Ovary (tissue), 10 donors: ENCODE measurements at places on chromosomes 2 and 18.

DNA sequence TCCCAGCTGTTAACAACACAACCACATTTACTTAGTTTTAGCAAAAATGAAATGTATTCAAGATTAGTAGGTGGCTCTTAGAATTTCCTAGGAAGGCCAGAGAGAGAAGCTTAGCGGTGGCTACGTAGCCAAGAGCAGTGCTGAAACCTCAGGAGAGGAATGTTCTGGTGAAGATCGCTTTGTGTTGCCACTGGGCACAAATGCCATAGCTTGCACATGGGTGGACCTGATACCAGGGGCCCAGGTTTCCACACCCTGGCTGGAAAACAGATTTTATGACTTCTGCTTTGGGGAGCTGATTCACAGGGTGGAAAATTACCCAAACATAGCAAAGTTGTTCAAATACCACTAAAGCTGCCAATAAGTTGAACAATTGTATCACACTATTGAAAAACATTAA, 43.4 kb downstream of the THUMPD2 start:
- DNase-seq: no peak
- H3K4me1 ChIP-seq: peaks cover 5% of the 10 kb centered on the region
- H3K36me3 ChIP-seq: no peaks in the 10 kb centered on the region
- H3K27ac ChIP-seq: no peak overlapping the region

DNA sequence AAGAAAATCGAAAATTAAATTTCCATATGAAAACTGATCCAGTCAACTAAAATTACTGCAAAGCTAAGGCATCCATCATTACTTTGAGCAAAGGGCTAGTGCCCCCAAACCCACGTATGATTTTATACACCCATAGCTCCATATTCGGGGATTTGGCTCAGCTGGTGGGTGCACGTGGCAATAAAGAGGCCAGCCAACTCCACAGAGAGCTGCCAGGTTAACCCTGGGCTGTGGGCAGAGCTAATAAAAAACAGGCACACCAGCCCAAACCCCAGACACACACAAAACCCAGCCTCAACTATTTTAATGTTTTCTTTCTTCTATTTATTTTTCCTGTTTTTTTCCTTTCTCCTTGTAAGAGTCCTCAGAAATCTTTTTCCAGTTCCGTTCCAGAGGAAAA, 151.3 kb upstream of the SOX11 start:
- no peaks in the 10 kb centered on the region for H3K4me1 ChIP-seq
- H3K27ac ChIP-seq: no peak overlapping the region
- no peak for DNase-seq
- H3K4me3 ChIP-seq: no peak overlapping the region
- no peaks in the 10 kb centered on the region for H3K36me3 ChIP-seq

DNA sequence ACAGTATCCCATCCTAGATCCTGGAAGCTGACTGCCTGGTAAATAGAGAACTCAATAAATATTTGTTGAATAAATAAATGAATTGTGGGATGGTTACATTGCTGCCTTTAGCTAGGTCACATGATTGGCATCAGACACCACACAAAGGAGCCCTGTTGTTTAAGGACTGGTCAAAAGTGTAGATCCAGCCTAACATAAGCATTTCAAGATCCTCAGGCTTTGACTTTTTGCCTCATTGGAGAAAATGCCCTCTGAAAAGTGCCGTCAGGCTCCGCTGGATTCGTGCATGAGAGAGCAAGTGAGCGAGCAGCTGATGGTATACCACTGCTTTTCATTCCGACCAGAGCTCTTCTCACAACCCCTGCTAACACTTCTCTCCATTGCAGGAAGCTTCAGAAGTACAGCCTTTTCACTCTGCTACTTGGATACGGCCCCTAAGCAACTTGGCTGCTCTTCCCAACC, 1.3 kb upstream of the ZNF24 start:
- DNase-seq: no peak
- H3K4me3 ChIP-seq: no peak overlapping the region
- H3K4me1 ChIP-seq: peaks cover 7% of the 10 kb centered on the region
- no peaks in the 10 kb centered on the region for H3K27me3 ChIP-seq
- H3K36me3 ChIP-seq: no peaks in the 10 kb centered on the region

GRCh38 chr18:5288517-5288935, 7.0 kb downstream of the ZBTB14 start:
- no peaks in the 10 kb centered on the region for H3K36me3 ChIP-seq
- no peak overlapping the region for H3K4me3 ChIP-seq
- DNase-seq: no peak
- no peaks in the 10 kb centered on the region for H3K4me1 ChIP-seq
- no peaks in the 10 kb centered on the region for H3K27me3 ChIP-seq

DNA sequence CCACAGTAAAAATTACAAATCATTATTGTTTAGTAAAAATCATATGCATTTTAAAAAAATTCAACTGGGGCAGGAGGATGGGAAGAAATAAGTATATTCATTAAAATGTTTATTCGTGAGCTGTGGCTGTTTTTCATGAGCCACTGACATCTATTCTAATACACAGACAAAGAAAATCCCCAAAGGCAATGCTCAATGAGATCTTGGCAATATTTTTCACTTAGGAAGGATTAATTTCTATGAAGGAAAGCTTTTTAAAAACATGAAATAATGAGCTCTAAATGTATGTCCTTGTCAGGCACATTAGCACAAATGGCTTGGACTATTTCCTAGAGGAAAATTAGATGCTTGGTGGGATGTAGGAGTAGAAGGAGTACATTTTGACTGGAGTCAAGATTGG, 262.0 kb upstream of the MMADHC start:
- no peak for DNase-seq
- H3K4me3 ChIP-seq: no peak overlapping the region
- no peak overlapping the region for H3K27ac ChIP-seq
- H3K27me3 ChIP-seq: no peaks in the 10 kb centered on the region
- H3K36me3 ChIP-seq: no peaks in the 10 kb centered on the region
- no peaks in the 10 kb centered on the region for H3K4me1 ChIP-seq

- no peak for DNase-seq
- no peaks in the 10 kb centered on the region for H3K36me3 ChIP-seq
- H3K27ac ChIP-seq: no peak overlapping the region
- H3K27me3 ChIP-seq: no peaks in the 10 kb centered on the region
- H3K4me3 ChIP-seq: no peak overlapping the region
Measured at GRCh38 chr2:201828220-201828619, 21.9 kb downstream of the CDK15 start.

- no peak overlapping the region for H3K4me3 ChIP-seq
- DNase-seq: no peak
- H3K27me3 ChIP-seq: no peaks in the 10 kb centered on the region
Measured at GRCh38 chr2:160242893-160243564, 43.0 kb upstream of the ITGB6 start.

GRCh38 chr2:72089537-72089936, 58.1 kb downstream of the CYP26B1 start:
- H3K36me3 ChIP-seq: no peaks in the 10 kb centered on the region
- no peaks in the 10 kb centered on the region for H3K27me3 ChIP-seq
- no peak overlapping the region for H3K27ac ChIP-seq
- DNase-seq: no peak

GRCh38 chr2:36322108-36322507, 33.5 kb upstream of the CRIM1 start:
- H3K27me3 ChIP-seq: no peaks in the 10 kb centered on the region
- H3K4me1 ChIP-seq: no peaks in the 10 kb centered on the region
- no peaks in the 10 kb centered on the region for H3K36me3 ChIP-seq
- H3K27ac ChIP-seq: no peak overlapping the region
- no peak for DNase-seq
- no peak overlapping the region for H3K4me3 ChIP-seq

DNA sequence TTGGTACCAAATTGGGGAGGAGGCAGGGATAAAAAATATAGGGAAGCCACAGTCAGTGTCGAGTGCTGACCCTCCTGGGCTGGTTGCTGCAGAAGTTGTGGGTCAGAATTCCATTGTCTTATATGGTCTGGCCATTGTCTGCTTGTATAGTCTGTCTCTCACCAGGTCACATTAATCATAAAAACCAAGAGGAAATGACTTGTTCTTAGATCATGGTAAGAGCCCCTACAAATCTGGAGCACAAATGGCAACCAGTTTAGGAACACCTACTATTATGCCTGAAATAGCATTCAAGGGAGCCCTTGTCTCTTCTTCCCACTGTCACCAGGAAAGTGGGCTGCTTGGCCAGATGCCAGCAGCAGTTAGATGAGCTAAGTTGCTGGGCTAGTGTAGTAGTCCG, 119.7 kb upstream of the RMP24 start:
- H3K4me1 ChIP-seq: no peaks in the 10 kb centered on the region
- no peaks in the 10 kb centered on the region for H3K27me3 ChIP-seq
- no peaks in the 10 kb centered on the region for H3K36me3 ChIP-seq
- no peak overlapping the region for H3K4me3 ChIP-seq
- no peak for DNase-seq

DNA sequence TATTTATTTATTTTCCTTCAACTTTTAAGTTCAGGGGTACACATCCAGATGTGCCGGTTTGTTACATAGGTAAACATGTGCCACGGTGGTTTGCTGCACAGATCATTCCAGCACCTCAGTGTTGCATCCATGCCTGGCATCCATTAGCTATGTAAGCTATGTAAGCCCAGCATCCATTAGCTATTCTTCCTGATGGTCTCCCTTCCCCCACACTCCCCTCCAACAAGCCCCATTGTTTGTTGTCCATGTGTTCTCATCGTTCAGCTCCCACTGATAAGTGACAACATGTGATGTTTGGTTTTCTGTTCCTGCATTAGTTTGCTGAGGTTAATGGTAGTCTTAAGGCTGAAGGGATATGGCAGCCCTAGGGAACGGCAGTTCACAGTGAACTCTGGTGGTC, 203.4 kb downstream of the CTNNA2 start:
- no peaks in the 10 kb centered on the region for H3K4me1 ChIP-seq
- no peaks in the 10 kb centered on the region for H3K36me3 ChIP-seq
- DNase-seq: no peak
- H3K27me3 ChIP-seq: no peaks in the 10 kb centered on the region
- H3K27ac ChIP-seq: no peak overlapping the region

DNA sequence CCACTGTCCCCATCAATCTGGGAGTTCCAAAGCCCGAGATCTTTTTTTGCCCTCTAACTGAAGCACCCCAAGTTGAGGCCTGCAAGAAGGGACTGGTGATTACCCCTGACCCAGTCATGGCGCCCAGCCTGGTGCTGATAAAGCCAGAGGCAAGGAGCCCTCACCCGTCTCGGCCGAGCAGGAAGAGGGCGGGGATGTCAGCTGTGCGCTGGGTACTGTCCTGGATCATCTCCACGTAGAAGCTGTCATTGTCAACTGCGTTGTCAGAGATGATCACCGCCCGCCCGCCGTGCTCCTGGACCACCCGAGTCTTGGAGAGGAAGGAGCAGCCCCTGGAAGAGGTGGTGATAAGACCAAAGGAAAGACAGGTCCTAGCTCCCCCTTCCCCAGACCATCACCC, 4.4 kb downstream of the PRADC1 start:
- H3K27me3 ChIP-seq: no peaks in the 10 kb centered on the region
- no peak overlapping the region for H3K4me3 ChIP-seq
- H3K36me3 ChIP-seq: no peaks in the 10 kb centered on the region
- no peak for DNase-seq

DNA sequence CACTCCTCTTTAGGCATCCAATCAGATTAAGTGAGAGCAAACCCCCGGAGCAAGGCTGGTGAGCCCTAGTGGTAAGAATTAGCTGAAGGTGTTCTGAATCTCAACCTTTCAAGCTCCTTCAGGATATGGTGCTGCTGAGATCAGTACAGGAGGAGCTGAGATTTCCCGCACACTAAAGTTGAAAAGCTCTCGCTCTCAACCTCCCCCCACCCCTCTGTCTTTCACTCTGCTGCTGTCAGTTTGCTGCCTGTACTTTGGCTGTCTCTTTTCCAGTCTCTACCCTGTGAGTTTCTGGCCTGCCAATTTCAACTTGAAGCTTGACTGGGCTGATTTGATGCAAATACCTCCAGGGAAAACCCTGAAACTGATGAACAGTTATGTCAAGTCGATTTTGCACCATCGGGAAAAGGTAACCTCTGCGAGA, 15.7 kb downstream of the ZEB2 start:
- no peak overlapping the region for H3K27ac ChIP-seq
- H3K4me1 ChIP-seq: peaks cover 23% of the 10 kb centered on the region
- H3K36me3 ChIP-seq: no peaks in the 10 kb centered on the region
- no peak for DNase-seq
- H3K4me3 ChIP-seq: no peak overlapping the region
- H3K27me3 ChIP-seq: no peaks in the 10 kb centered on the region

- H3K27ac ChIP-seq: no peak overlapping the region
- H3K36me3 ChIP-seq: no peaks in the 10 kb centered on the region
- H3K27me3 ChIP-seq: no peaks in the 10 kb centered on the region
- no peak for DNase-seq
Measured at GRCh38 chr2:126855606-126856005, 43.1 kb upstream of the TEX51 start.

DNA sequence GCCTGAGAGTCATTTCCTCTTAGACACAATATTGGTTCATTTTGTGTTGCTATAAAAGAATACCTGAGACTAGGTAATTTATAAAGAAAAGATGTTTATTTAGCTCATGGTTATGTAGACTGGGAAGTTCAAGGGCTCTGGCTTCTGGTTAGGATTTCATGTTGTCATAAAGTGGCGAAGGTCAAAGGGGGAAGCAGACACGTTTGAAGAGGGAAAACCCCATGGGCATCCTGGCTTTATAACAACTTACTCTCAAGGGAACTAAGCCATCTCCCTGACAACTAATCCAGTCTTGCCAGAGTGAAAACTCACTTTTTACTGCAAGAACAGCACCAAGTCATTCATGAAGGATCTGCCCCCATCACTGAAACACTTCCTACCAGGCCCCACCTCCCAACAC, 89.7 kb upstream of the RNF152 start:
- no peak for DNase-seq
- H3K4me3 ChIP-seq: no peak overlapping the region
- no peak overlapping the region for H3K27ac ChIP-seq
- no peaks in the 10 kb centered on the region for H3K27me3 ChIP-seq
- H3K4me1 ChIP-seq: peaks cover 6% of the 10 kb centered on the region

- H3K27ac ChIP-seq: no peak overlapping the region
- DNase-seq: peak; percentile 74
- no peaks in the 10 kb centered on the region for H3K36me3 ChIP-seq
- no peaks in the 10 kb centered on the region for H3K27me3 ChIP-seq
- H3K4me3 ChIP-seq: peak overlapping the region; percentile 23
Measured at GRCh38 chr2:26503231-26503880, 25.4 kb upstream of the OTOF start.

GRCh38 chr2:16678964-16679363, 13.3 kb upstream of the CYRIA start:
- no peaks in the 10 kb centered on the region for H3K36me3 ChIP-seq
- no peaks in the 10 kb centered on the region for H3K4me1 ChIP-seq
- no peak for DNase-seq
- H3K27ac ChIP-seq: no peak overlapping the region
- H3K4me3 ChIP-seq: no peak overlapping the region
- H3K27me3 ChIP-seq: no peaks in the 10 kb centered on the region

- H3K36me3 ChIP-seq: no peaks in the 10 kb centered on the region
- no peaks in the 10 kb centered on the region for H3K4me1 ChIP-seq
- H3K4me3 ChIP-seq: no peak overlapping the region
Measured at GRCh38 chr2:18940184-18940583, 350.8 kb upstream of the NT5C1B start.
